C1 segment of cervical spinal cord (tissue), 14 donors: ENCODE measurements at places on chromosomes 3 and 15.

DNA sequence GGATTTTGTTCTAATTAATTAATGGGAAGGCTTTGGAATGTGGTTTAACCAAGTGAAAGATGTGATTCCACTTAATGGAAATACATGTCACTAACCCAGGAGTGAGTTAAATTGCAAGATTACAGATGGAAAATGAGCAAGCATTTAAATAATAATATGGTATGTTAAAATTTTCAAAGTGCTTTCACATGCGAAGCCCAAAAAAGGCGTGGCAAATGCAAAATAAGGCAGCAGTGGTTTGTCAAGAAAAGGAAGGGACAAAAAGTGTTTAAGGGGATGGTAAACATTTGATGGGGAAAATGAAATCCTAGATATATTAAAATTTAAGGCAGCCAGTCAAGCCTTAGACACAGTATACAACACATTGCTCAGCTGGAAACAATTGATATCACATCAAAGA is 2.9 kb downstream of the TICRR start:
- DNase-seq = no peak

GRCh38 chr3:29514912-29515311 is 234.0 kb downstream of the RBMS3 start:
- DNase-seq = no peak

DNA sequence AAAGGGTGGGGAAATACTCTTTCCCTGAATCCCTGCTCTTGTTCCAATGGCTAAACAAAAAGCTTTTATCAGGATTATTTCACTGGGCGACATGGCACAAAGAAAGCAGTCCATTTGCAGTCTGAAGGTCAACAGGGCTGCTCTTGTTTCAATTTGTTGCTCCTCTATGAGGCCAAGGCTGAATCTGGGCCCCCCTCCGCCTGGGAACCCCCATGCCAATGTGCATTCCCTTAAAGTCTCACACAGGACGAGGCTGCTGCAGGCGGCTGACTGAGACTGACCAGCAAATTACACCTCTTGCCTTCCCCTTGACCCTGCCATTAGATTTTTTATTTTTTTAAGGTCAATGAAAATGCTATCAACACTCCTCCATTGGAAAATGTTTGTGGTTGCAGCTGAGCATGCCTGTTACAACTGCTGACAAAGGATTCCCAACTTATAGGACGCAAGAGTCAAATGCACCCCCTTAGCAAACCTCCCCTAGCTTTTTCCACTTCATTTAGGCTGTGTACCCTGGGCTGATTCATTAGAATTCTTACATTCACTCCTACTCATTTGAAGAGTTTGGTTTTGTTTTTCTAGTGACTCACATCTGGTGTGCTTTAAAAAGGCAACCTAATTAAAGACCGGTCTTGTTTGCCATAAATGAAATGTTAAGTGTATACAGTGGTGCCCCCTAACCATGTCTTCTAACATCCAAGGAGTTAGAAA is 60.8 kb upstream of the ARHGEF3 start:
- peak; percentile 74 for DNase-seq

- DNase-seq = no peak
These were observed 84.3 kb downstream of the FLNB start for GRCh38 chr3:58092521-58092920.

- DNase-seq = no peak
These were observed 2.5 kb upstream of the PCSK6 start for GRCh38 chr15:101491734-101492640.

DNA sequence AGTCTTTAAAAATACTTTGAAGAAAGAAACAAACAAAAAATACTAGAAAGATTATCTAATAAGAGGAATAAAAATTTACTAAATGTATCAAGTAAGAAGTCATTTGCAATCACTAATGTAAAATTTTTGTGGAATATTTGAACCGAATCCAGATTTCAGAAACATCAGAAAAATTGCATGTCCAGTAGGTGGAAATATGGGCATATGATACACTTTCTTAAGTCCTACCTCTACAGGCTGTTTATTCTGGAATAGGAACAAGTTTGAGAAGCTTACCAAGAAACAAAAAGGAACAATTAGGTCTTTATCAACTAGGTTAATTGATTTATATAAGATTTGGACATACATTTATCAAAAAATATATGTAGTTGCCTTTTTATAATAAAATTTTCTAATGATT is 292.9 kb upstream of the ROBO1 start:
- no peak for DNase-seq

GRCh38 chr3:43612419-43612818 is 9.4 kb downstream of the ANO10 start:
- no peak for DNase-seq

DNA sequence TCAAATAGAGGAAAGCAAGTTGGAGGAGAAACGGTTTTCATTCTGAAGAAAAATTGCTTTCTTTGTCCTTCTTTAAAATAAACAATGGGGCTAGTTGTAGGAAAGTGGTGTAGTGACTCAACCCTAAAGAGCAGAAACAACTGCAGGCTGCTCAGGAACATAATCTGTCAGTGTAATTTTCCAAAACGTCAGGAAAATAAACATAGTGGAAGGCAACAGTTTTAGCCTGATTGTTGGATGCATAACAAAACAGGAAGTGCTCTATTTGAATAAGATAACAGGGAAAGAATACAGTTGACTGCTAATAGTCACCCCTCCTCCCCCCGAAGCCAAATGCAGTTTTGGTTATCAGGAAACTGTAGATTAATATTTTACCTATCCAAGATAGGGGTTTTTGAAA is 167.6 kb downstream of the ECT2 start:
- DNase-seq = no peak

DNA sequence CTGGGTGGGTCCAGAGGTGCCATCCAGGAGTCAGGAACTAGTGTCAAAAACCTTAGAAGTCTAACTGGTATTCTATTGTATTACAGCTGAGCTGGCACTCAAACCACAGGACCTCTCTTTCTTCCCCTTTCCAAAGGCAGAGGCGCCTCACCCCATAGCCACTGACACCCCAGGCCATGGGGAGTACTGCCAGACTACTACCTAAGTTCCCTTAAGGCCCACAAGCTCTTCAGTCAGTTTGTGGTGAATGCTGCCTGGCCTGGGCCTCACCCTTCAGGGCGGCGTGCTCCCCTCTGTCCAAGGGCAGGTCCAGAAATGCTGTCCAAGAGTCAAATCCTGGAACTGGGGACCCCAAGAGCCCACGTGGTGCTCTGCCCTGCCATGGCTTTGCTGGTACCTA is 43.0 kb upstream of the FGF7 start:
- DNase-seq = no peak

GRCh38 chr15:99681990-99682389 is 51.2 kb downstream of the LYSMD4 start:
- no peak for DNase-seq
